ENCODE measurements at places on chromosomes 4 and X.

DNA sequence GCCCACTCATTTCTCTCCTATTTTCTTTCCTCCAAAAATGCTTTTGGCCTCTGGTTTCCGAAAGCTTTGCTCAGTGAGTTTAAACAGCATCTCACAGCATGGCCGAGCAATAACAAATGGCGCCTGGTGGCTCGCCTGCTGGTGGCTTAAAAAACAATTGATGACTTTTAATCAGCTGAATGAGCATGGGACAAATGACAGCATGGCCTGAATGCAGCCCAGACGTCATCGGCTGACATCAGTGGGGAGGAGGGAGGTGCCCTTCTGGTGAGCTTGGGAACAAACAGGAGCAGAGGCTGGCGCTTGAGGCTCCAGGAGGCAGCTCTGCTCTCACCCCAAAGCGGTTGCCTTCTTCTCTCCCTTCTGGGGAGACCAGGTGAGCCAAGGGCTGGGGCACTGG, 286.4 kb downstream of the BCOR start:
- DNase-seq: no peak

GRCh38 chr4:52253025-52253424, 201.9 kb downstream of the SPATA18 start:
- no peak for DNase-seq

DNA sequence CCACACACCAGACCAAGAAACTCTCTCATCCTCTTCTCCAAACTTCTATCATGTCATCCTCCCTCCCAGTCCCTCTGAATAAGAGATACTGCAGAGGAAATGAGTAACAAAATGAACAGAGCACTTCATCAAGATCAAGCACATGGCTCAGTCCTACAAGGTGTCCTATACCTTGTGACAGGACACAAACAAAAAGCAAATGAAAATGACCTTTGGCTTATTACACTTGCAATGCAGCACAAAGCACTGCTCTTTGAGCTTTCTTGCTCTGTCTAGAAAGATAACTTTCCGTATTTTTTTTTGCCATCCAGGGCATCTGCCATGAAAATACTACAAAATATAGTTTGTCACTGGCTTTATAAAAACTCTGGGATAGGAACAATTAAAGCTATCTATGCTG, 402.7 kb downstream of the HNRNPD start:
- no peak for DNase-seq

- peak; percentile 37 for DNase-seq
Observed at GRCh38 chr4:64417974-64418373, 8.7 kb upstream of the TECRL start.

GRCh38 chr4:78484574-78484973, 67.0 kb upstream of the ANXA3 start:
- no peak for DNase-seq

- DNase-seq: no peak
Observed at GRCh38 chr4:123349421-123350190, 47.0 kb upstream of the SPRY1 start.

GRCh38 chrX:151713849-151714248, 2.0 kb upstream of the FATE1 start:
- peak; percentile 16 for DNase-seq

GRCh38 chr4:86036736-86037135, 323.1 kb downstream of the MAPK10 start:
- DNase-seq: no peak

GRCh38 chr4:58247792-58248191, 1137.6 kb upstream of the IGFBP7 start:
- DNase-seq: peak; percentile 63

GRCh38 chr4:1720163-1720983, 750 bp downstream of the TMEM129 start:
- DNase-seq: peak; percentile 60

DNA sequence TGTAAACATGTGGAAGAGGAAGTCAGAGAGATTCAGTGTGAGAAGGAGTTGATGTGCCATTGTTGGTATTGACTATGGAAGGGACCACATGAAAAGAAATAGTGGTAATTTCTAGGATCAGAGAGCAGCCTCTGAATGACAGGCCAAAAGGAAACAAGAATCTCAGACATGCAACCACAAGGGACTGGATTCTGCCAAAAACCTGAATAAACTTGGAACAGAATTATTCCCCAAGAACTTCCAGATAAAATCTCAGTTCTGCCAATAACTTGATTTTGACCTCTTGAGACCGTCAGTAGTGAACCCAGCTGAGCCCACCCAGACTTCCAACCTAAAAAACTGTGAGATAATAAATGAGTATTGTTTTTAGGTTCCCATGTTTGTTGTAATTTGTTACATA, 653.6 kb upstream of the NR3C2 start:
- no peak for DNase-seq
